ENCODE measurements at places on chromosomes 4 and X. TPM values are rescaled to one million over a fixed set of nuclear protein-coding genes. Genes with fewer than 3 reads are reported as not detected.

DNA sequence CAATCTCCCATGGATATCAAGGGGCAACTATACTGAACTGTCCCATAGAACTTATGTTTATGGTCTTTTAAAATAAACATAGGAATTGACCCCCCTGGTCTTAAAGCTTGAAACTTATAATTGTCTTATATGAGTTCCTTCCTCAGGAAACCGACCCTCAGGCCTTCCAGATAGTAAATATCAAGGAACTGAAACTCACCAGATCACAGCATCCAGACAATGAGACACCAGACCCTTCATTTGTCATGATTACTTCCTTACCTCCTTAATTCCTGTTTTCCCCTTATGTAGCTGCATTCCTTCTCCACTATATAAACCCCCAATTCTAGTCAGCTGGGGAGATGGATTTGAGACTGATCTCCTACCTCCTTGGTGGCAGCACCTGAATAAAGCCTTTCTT, 94.8 kb upstream of the GRPR start:
- H3K4me1 ChIP-seq: peaks cover 2% of the 10 kb centered on the region
- H3K27ac ChIP-seq: no peak overlapping the region

DNA sequence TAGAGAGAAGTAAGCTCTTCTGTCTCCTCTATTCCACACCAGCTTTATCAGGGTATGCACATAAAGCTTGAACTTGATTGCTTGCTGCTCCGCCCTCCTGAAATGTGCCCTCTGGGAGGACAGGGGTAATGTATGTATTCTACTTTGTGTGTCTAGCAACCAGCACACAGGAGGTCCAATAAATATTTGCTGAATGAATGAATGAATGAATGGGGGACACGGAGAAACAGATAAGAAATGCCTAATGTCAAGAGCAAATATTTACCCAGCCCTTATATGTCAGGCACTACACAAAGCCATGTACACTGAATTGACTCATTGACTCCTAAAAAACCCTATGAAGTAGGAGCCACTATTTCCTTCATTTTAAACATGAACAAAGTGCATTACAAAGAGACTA, 2.3 kb upstream of the MSL3 start:
- peaks cover 2% of the 10 kb centered on the region for H3K36me3 ChIP-seq
- peaks cover 13% of the 10 kb centered on the region for H3K27me3 ChIP-seq
- H3K4me3 ChIP-seq: no peak overlapping the region
- peaks cover 6% of the 10 kb centered on the region for H3K4me1 ChIP-seq
- H3K27ac ChIP-seq: no peak overlapping the region

DNA sequence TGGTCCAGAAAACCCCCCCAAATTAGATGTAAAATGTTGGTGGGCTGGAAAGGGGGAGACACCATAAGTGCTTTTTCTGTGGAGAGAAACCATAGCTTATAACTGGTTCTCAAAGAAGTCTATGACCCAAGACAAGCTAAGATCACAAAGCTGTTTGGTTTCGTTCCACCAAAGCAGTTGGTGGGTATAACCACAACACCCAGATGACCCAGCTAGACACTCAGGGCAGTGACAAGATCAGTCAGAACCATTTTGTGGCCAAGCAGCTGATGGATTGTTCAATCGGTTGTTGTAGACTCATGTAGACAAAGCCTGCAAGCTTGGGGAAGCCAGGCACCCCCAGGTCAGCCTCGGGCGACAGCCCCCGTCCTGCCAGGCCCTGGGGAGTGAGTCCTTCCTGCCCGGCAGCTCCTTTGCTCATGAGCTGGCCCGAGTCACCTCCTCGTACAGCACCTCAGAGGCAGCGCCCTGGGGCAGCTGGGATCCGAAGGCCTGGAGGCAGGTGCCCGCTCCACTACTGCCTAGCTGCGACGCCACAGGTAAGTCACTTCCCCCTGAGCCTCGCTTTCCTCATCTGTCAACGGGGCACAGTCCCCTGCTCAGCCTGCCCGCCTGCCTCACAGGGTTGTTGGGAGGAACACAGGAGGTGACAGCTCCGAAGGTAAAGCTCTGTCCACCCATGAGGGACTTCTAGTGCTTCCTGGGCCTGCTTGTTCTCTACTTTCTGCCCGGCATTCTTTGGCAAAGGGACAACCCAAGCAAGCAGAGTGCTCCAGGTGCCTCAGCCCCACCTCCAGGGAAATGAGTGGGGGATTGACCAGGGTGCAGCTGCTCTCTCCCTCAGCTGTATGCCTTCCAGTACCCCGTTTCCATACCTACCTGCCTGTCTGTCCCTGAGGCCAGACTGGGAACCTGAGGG, 65.2 kb upstream of the MTM1 start:
- no peak overlapping the region for H3K27ac ChIP-seq
- no peaks in the 10 kb centered on the region for H3K27me3 ChIP-seq
- peaks cover 8% of the 10 kb centered on the region for H3K4me1 ChIP-seq
- H3K4me3 ChIP-seq: no peak overlapping the region
- no peaks in the 10 kb centered on the region for H3K36me3 ChIP-seq

GRCh38 chr4:116515959-116516358, 569.4 kb downstream of the TRAM1L1 start:
- H3K36me3 ChIP-seq: no peaks in the 10 kb centered on the region
- H3K4me3 ChIP-seq: no peak overlapping the region
- H3K4me1 ChIP-seq: no peaks in the 10 kb centered on the region
- no peak for DNase-seq
- no peak overlapping the region for H3K27ac ChIP-seq

DNA sequence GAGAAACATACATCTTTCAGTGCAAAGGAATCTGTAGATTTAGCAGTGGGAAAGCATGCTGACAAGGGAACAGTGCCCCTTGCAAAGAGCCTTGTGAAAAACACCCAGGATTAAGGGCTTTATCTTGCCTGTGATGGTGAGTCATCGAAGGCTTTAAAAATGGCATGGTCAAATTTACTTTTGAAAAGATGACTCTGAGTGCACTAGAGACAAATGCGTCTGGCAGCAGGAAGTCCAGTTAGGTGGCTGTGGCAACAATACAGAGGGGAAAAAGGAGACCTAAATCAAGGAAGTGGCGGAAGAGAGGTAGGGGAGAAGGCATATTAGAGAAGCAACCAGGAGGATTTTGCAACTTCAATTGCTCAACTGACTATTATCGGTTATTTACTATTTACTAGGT, 472.6 kb upstream of the CPEB2 start:
- no peaks in the 10 kb centered on the region for H3K27me3 ChIP-seq
- H3K4me3 ChIP-seq: no peak overlapping the region
- no peaks in the 10 kb centered on the region for H3K36me3 ChIP-seq
- H3K27ac ChIP-seq: no peak overlapping the region

- no peak for DNase-seq
- no peaks in the 10 kb centered on the region for H3K36me3 ChIP-seq
- H3K27ac ChIP-seq: no peak overlapping the region
- H3K27me3 ChIP-seq: no peaks in the 10 kb centered on the region
- no peak overlapping the region for H3K4me3 ChIP-seq
Measured at GRCh38 chr4:10385994-10386394, 71.2 kb downstream of the ZNF518B start.

- peaks cover 8% of the 10 kb centered on the region for H3K27me3 ChIP-seq
- peaks cover 39% of the 10 kb centered on the region for H3K4me1 ChIP-seq
- peak within 1 kb of the TSS; percentile 95 for H3K27ac ChIP-seq
- H3K36me3 ChIP-seq: peaks cover 22% of the 10 kb centered on the region
- peak within 1 kb of the TSS; percentile 98 for H3K4me3 ChIP-seq
Measured at GRCh38 chr4:36244257-36245082, at the start of gene ARAP2. Gene ARAP2, minus strand, starts transcription at chr4:36244514. Its CDS starts 15,028 bp downstream, at chr4:36229486.

- no peak overlapping the region for H3K27ac ChIP-seq
- H3K36me3 ChIP-seq: peaks cover 55% of the 10 kb centered on the region
- peaks cover 9% of the 10 kb centered on the region for H3K4me1 ChIP-seq
Measured at GRCh38 chr4:55424791-55425190, 29.0 kb downstream of the TMEM165 start.

GRCh38 chrX:19540076-19540475, 24.8 kb upstream of the MAP3K15 start:
- peaks cover 8% of the 10 kb centered on the region for H3K4me1 ChIP-seq
- H3K27me3 ChIP-seq: no peaks in the 10 kb centered on the region
- DNase-seq: no peak
- no peak overlapping the region for H3K27ac ChIP-seq

DNA sequence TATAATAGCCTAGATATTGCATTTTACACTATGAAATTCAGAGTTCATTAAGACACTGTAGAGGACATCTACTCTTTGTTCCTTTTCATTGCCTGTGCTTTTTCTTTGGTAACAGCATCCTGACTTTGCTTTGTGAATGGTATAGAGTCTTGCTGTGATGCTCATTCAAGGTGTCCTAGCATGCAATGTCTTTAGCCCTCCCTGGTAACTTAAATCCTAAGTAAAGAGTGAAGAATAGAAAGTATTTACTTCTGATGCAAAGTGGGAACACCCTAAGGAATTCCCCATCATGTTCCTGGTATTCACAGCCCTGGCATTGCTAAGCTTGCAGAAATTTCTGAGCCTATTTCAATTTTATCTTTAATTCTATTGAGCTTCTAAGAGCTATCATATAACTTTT, 400.1 kb downstream of the FAT4 start:
- H3K4me1 ChIP-seq: no peaks in the 10 kb centered on the region
- no peaks in the 10 kb centered on the region for H3K27me3 ChIP-seq
- no peak for DNase-seq
- H3K27ac ChIP-seq: no peak overlapping the region
- no peaks in the 10 kb centered on the region for H3K36me3 ChIP-seq

DNA sequence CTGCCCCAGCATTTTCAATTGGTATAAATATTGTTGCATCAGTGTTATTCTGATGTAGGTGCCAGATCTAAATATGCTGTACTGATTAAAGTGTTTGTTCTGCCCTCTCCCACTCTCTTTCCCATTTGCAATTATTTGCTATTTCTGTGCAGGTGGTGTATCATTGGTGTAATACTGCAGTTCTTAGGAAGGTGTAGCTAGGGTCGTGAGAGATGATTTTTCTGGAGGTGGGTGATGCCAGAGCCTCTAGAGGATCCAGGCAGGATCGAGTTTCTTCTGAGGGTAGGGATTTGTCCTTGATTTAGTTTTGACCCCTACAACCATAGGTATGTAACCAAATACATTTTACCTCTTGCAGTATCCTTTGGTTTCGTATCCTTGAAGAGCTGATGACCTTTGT, 1.9 kb downstream of the SMAD1 start:
- no peaks in the 10 kb centered on the region for H3K36me3 ChIP-seq
- DNase-seq: no peak
- H3K4me1 ChIP-seq: peaks cover 14% of the 10 kb centered on the region
- H3K4me3 ChIP-seq: no peak overlapping the region
- no peak overlapping the region for H3K27ac ChIP-seq

DIAPH2 gene
- 15.4 TPM for total RNA-seq

NUDT6 gene
- total RNA-seq: 10.4 TPM

CPLX1 gene
- 0.42 TPM for total RNA-seq

SMIM31 gene
- total RNA-seq: not detected

Measured in activated CD4-positive, alpha-beta T cell treated with anti-CD3 and anti-CD28 coated beads, Interleukin-2, amount 10 ng/mL, durations not matched to agents 7 days and 5 days (primary cell).